ENCODE measurements at places on chromosomes 16 and 17.

DNA sequence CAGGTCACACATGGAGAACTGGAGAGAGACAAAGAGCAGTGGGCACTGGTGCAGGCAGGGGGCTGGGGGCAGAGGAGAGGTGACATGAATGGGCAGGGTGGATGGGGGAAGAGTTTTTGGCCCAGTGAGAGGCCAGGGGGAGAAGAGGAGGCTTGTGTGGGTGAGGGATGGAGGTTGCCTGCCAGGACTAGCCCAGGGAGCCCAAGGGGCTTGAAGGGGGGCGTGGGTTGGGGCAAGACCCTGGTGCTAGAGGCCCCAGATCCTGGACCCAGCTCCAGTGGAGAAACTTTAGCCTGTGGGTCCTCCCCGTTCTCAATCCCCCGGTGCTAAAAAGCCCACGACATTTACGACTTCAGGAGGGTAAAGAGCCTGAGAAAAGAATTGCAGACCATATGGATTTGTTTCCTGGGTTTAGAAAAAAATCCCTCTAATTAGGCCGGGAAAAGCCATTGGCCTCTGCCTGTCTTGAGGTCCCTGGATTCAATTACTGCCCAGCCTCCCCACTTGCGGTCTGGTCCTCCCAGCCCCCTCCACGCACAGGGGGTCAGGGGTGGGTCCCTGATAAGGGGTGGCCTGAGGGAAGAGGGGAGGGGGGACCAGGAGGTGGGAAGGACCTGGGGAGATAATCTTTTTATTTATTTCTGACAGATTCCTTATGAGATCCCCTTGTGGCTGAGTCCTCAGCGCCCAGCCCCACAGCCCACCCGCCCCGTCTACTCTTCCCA, 33.0 kb downstream of the NGFR start:
- DNase-seq = no peak

- DNase-seq = no peak
Measured at GRCh38 chr16:280552-280951, at the start of gene ARHGDIG. Gene ARHGDIG, plus strand, starts transcription at chr16:280591. Its CDS starts 90 bp downstream, at chr16:280681.

DNA sequence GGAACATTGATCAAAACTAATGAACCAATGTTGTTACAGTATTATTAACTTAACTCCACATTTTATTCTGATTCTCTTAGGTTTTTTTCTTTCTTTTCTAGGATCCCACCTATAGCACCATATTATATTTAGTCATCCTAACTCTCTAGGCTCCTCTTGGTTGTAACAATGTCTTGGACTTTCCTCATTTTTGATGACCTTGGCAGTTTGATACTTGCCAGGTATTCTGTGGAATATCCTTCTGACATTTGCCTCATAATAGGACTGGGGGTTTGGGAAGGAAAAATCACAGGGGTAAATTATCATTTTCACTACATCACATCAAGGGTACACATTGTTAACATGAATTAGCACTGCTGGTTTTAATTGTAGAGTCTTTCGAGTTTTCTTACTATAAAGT, 851.6 kb upstream of the SOX9 start:
- DNase-seq = no peak

DNA sequence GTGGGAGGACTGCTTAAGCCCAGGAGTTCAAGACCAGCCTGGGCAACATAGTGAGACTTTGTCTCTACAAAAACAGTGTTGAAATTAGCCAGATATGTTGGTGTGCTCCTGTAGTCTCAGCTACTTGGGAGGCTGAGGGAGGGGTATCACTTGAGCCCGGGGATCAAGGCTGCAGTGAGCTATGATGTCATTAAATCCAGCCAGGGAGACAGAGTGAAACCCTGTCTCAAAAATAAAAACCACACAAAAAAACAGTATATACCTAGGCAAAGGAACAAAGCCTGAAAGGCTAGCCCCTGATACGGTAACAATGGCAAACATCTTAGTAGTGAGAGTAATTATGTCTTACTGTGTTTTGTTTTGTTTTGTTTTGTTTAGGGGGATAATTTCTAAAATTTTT, 38.0 kb downstream of the TOM1L2 start:
- no peak for DNase-seq

DNA sequence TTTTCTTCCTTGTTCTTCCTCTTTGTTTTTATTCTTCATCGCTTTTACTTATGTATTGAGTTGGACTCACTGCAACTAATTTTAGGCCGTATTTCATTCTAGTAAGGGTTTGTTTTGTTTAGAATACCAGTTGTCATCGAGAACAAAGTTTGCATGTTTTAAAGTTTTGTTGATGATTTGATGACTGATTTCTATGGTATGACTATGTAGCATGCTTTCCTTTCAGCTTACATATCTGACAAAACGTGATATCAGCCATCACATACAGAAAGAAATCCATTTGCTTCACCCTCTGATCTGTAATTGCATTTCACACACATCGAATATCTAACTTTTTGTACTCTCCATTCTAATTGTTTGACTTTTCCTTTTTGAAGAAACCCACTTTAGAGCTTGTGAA, 4.0 kb downstream of the PRKCA start:
- DNase-seq = peak; percentile 84

DNA sequence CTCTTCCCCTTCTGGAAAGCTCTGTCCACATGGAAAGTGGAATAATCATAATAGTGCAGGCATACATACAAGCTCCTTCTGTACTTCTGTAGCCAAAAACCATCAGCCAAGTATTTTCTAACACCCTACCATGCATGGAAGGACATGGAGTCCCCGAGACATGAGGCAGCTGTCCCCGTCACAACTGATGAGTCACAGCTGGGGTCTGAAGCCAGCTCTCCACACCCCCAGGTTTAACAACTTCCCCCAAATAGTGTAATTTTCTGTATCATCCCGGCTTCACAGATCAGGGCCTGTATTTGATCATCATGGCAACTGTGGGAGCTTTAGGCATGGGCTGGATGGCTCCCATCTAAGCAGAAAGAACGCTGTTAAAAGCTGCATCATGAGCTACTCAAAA, 16.6 kb downstream of the C16orf96 start:
- DNase-seq = peak; percentile 9

GRCh38 chr17:65121368-65121767, 15.8 kb upstream of the RGS9 start:
- DNase-seq = no peak

DNA sequence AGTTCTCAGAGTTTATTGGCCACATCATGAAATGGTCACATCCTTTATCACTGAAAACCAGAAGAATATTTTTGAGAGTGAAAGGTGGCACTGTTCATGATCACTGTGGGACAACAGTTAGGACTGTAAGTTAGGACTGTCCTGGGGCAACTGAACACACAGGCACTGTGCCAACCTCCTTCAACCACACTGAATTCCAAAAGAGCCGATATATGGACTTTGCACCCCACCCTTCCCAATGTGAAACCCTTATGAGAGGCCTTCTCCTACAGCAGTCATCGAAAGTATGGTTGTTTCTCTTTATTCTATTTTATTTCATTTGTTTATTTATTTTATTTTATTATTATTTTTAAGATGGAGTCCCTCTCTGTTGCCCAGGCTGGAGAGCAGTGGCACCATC, 353.5 kb downstream of the TOX3 start:
- DNase-seq = no peak

GRCh38 chr16:58037365-58038057, 12.0 kb downstream of the MMP15 start:
- DNase-seq = no peak

GRCh38 chr16:67105881-67106280, 3.9 kb upstream of the PHAF1 start:
- no peak for DNase-seq

- DNase-seq = no peak
Measured at GRCh38 chr16:81415751-81416150, 28.9 kb upstream of the CMIP start.

DNA sequence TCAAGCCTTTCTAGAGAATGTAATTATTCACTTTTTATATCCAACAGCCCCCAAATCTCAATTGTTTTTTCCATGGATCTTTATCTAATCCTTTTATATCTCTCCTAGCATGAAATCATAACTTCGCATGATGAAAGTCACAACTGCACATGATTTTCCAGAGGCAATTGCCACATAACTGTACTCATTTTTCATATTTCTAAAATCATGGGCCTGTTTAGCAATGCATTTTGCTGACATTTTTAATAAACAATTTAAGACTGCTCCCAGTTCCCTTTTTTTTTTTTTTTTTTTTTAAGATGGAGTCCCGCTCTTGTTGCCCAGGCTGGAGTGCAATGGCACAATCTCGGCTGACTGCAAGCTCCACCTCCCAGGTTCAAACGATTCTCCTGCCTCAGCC, 83.5 kb downstream of the VMP1 start:
- DNase-seq = no peak

- DNase-seq = peak; percentile 40
Measured at GRCh38 chr16:54142787-54143186, 143.8 kb downstream of the IRX3 start.

GRCh38 chr16:72996291-72997062, 51.5 kb downstream of the ZFHX3 start:
- no peak for DNase-seq
